Adipocyte (in vitro differentiated cells): ENCODE measurements at places on chromosomes 1 and 21.

GRCh38 chr1:197917805-197918651, 856 bp downstream of the LHX9 start:
- peak; percentile 66 for DNase-seq

DNA sequence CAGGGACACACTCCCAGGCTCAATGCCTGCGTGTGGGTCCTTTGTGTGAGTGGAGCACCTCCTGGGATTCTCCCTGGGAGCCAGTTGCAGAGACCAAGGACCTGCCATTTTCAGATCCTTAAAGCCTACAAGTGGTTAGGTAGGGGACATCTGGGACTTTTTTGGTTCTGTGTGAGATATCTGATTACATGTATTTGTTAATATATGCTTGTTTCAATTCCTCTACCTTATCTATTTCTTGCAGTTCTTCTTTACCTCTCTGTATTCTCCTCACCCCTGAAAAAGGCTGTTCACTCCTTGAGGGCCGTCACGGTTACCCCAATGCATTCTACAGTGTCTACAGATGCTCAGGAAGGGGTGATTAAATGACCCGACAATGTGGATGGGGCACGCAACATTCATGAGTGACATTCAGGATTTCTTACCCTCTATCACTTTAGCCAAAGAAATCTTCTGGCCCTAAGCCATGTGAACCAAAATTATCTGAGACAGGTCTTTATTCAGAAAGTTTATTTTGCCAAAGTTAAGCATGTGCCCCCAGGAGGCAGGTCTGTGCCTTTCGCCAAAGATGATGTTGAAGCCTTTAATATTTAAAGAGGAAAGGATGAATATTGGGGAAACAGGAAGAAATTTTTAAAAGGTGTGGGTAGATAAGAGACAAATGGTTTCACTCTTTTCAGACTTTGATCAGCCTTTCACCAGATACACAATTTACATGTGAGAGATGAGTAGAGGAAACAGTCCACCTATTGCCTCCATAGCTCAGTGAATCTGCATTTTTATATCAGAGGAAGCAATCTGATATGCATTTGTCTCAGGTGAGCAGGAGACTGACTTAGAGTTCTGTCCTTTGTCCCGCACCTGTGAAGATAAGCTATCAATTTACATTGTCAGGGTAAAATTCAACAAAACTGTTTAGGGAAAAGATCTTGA, 44.6 kb upstream of the MPZL1 start:
- DNase-seq: no peak

- DNase-seq: no peak
Measured at GRCh38 chr1:229298887-229299503, 28.1 kb downstream of the RAB4A start.

- no peak for DNase-seq
Measured at GRCh38 chr1:117136749-117137148, 15.2 kb upstream of the TRIM45 start.

DNA sequence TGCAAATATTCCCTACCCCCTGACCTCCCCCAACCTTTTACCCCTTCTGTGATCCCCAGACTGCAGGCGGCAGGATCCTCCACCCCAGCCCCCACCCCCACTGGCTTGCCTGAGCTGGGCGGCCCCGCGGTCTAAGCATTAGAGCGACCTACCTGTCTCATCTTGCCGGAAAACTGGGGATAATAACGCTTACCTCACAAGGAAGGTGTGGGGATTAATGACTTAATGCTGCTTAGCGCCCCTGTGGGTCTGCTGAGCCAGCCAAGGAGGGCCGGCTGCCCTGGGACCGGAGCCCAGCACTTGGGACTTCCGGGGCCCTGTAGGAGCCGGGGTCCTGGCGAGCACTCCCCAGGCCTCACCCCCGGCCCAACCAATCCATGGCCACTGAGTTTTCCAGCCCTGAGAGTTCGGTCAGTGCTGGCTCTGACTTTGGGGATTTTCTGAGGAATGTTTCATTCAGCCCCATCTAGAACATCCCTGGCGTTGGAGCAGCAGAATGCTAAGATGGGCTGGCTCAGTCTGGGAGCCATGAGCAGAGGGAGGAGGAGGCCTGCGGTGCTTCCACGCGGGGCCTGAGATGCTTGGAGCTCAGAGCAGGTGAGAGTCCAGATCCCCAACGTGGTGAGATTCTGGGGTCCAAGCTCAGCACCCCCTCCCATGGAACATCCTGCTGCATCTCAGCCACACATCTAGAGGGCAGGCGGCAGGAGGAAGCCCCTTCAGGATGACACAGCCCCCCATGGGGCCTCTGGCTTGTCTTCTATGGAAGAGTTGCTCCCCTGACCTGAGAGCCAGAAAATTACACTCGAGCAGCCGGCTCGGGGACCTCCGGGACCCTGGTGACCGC, 97.9 kb downstream of the RIPK4 start:
- DNase-seq: no peak

DNA sequence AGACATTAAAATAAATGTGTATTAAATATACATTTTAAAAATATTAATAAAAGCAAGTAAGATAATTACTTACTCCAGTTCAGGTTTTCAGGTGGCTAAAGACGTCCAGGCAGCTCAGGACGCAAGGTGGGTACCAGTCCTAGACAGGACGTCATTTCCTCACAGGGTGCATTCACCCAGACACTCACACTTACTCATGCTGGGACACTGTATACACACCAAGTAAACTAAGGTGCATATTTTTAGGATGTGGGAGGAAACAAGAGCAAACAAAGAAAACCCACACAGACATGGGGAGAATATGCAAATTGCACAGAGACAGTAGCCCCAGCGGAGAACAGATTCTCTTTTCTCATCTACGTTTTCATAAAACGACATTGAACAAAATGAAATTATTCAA, 457.9 kb downstream of the BRINP3 start:
- no peak for DNase-seq

GRCh38 chr1:27549807-27550408, 54.0 kb downstream of the AHDC1 start:
- DNase-seq: no peak

GRCh38 chr1:179310721-179311120, 17.1 kb downstream of the SOAT1 start:
- DNase-seq: peak; percentile 21

- peak; percentile 56 for DNase-seq
Measured at GRCh38 chr1:205147191-205147835, 25.5 kb upstream of the RBBP5 start.

GRCh38 chr1:41615981-41616380, 131.5 kb upstream of the EDN2 start:
- no peak for DNase-seq

DNA sequence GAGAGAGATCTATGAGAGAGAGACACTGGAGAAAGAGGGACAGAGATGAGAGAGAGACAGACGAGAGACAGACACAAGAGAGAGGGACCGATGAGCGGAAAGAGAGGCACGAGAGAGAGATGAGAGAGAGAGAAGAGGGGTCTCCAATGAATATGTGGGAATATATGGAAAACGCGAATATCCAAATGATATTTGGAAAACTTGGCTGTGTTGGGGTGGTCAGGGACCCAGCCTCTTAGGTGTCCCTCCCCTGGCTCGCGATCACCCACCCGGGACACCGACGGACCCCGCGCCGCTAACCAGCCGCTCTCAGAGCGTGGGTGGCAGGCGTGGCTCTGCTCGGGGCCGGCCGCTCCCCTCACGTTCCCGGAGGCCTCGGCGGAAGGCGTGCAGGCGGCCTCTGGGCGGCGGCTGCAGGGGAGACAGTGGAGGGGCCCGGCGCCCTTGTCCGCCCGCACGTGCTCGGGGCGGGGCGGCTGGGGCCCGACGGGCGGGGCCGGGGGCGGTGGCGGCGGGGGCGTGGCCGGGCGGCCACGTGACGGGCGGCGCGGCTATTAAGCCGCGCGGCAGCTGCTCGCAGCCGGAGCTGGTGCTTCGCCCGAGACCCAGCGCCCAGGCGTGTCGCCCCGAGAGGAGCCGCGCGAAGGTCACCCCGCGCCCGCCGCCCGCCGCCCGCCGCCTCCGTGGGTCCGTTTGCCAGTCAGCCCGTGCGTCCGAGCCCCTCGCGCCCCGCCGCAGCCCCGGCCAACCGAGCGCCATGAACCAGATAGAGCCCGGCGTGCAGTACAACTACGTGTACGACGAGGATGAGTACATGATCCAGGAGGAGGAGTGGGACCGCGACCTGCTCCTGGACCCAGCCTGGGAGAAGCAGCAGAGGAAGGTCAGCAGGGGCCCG, at the start of gene ACTN2:
Gene ACTN2, plus strand, starts transcription at position 583 of the 898 bp plus-strand sequence. Its CDS starts 175 bp downstream, at position 758.
- peak; percentile 27 for DNase-seq

- no peak for DNase-seq
Measured at GRCh38 chr1:2948751-2949680, 72.3 kb upstream of the ACTRT2 start.

DNA sequence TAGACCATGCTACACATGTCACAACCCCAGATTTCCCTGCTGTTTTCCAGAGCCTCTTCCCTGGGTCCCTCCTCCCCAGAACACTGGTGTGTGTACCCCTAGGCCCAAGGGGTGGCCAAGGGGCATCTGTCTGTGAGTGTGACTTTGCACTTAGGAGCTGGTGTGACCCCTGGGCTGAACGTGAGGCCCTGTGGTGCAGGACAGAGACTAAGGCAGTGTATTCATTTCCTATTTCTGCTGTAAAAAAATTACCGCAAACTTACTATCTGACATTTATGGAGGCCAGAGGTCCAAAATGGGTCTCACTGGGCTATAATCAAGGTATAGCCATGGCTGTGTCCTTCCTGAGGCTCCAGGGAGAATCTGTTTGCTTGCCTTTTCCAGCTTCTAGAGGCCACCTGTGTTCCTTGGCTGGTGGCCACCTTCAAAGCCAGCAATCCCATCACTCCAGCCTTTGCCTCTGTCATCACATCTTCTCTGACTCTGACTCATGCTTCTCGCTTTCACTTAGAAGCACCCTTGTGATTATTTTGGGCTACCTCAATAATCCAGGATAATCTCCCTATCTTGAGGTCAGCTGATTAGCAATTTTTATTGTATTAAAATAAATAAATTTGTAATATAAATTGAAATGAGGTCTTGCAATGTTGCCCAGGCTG, 24.0 kb upstream of the ELOA start:
- DNase-seq: no peak

DNA sequence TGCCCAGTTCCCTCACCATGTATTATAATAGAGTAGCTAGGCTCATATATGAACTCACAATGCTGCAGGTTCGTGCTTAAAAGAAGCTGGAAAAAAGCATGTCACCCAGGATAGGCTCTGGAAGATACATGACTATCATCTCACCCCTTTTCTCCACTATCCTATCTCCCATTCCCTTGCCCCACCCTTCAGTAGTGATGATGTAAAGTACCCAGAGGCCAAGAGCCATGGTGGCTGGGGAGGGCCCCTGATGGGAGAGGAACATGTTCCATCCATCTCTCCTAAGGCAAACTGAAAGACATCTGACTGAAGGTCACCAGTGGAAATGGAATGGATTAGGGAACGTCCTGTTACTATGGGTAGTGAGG, 20.3 kb upstream of the RBBP5 start:
- DNase-seq: no peak

DNA sequence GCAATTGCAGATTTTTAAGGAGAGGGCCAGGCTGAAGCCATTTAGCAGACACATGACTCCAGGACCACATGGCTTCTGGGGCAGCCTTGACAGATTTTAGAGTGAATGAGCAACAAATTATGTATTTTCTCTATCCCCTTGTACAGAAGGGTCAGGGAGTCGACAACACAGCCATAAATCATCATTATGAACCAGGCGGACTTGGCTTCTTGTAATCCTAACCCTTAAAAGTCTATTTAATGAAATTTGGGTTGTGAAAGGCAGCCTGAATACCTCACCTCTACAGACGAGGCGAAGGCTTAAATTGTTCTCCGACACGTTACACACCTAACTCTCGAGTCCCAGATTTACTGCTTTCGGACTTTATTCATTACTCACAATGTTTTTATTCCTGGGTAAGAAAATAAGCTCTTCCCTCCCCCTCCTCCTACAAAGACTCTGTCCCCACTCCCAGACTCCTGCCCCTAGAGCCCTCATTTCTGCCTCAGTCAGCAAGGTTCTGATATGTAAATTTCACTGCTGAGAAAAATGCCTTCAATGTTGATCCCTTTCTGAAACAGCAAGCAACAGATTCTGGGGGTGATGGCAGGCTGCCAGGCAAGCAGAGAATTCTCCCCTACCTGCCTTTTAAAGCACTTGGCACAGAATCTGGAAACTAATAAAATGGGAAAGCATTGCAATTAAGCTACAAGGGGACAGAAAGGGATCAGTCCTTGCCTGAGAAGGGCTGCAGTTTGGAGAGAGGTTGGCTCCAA, 51.6 kb downstream of the PLPP3 start:
- DNase-seq: no peak

- DNase-seq: peak; percentile 7
Measured at GRCh38 chr1:10635085-10635896, 160.5 kb downstream of the PEX14 start.

DNA sequence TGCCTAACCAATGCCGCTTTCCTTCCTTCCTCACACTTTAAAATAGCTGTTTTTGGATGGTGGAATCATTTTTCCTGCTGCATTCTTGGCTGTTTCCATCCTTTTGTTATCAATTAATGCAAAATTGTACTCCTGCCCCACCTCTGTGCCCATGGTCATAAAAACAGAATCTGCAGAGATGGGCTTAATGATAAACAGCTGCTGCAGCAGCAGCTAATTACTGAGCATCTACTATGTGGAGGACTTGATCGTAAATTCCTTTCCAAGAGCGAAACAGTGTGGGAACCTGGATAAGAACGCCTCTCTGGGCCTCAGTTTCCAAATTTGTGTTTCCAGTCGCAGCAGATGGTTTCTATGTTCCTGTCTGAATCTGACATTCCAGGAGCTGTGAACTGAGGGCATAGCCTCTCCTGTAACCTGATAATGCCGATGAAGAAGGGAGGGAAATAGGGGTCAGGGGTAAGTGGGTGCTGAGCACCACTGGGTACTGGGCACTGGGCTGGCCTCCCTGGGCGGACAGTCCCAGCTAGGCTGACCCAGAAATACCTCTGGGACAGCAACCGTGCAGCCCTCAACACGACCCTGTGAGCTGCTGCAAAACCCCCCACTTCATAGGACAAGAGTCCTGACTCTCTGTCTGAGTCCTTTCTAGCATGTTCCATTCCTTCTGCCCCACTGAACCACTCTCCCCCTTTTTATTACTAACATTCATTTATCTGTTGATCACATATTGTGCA, 121.7 kb downstream of the DMRTB1 start:
- no peak for DNase-seq

DNA sequence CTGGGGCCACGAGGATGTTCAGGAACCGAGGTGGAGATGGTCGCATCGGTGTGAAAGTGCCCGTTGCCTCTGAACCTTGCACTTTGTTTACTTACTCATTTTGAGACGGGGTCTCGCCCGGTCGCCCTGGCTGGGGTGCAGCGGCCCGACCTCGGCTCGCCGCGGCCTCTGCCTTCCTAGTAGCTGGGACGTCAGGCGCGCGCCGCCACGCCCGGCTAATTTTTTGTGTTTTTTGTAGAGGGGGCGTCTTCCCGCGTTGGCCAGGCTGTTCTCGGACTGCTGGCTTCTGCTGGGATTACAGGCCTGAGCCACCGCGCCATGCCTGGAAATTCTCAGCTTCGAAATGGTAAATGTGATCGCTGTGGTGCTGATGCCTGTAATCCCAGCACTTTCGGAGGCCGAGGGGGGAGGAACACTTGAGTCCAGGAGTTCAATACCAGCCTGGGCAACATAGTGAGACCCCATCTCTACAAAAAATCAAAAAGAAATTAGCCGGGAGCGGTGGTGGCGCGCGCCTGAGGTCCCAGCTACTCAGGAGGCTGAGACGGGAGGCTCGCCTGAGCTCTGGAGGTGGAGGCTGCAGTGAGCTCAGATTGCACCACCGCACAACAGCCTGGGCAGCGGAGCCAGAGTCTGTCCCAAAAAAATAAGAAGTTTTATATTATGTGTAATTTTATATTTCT, 684 bp upstream of the MRPL20 start:
- peak; percentile 72 for DNase-seq

GRCh38 chr1:162003061-162003829, 20.4 kb downstream of the OLFML2B start:
- DNase-seq: peak; percentile 94
